ENCODE measurements at places on chromosomes 1 and 21. TPM values are rescaled to one million over a fixed set of nuclear protein-coding genes. Genes with fewer than 3 reads are reported as not detected.

- DNase-seq = no peak
These were observed 85.8 kb upstream of the TMPRSS2 start for GRCh38 chr21:41593760-41594138.

- DNase-seq = no peak
These were observed 7.6 kb upstream of the EIF4G3 start for GRCh38 chr1:21184276-21184675.

KRTAP19-3 gene
- total RNA-seq = not detected

DNA sequence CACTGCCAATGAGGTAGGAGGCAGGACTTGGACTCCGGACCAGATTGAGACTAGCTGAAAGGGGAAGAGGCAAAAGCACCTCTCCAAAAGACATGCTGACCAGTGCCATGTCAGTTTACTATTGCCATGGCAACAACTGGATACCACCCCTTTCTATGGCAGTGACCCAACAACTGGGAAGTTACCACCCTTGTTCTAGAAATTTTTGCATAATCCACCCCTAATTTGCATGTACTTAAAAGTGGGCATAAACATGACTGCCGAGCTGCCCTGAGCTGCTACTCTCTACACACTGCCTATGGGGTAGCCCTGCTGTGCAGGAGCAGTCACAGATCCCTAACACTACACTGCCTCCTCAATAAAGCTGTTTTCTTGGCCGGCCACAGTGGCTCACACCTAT lies 19.0 kb upstream of the SLC6A9 start:
- DNase-seq = no peak

TMCC2 gene
- total RNA-seq = 4.1 TPM

GRCh38 chr1:185360714-185361113 lies 43.7 kb upstream of the IVNS1ABP start:
- DNase-seq = no peak

- no peak for DNase-seq
These were observed 28.8 kb downstream of the TOR1AIP1 start for GRCh38 chr1:179910934-179911333.

TEDDM1 gene
- not detected for total RNA-seq

- DNase-seq = no peak
These were observed 12.8 kb downstream of the PPFIA4 start for GRCh38 chr1:203038891-203039608.

GRCh38 chr1:154493276-154493675 lies 8.7 kb upstream of the TDRD10 start:
- no peak for DNase-seq

GRCh38 chr1:229268505-229268904 lies 2.4 kb upstream of the RAB4A start:
- DNase-seq = peak; percentile 68

DNA sequence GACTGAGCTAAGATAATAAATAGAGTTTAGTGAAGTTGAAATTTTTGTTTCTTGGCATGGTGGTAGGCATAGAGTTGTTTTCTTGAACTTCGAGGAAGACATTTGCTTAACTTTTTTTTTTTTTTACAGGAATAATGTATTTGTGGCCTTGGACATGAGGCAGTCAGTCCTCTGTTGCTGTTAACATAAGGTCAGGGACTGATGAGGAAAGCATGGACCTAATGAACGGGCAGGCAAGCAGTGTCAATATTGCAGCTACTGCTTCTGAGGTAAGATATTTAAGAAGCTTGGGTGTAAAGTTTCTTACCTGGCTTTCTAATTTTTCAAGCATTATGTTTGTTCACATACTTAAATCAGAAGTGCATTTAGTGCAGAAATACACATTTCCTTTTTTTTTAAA lies 51.5 kb downstream of the RALGPS2 start:
- no peak for DNase-seq

DNA sequence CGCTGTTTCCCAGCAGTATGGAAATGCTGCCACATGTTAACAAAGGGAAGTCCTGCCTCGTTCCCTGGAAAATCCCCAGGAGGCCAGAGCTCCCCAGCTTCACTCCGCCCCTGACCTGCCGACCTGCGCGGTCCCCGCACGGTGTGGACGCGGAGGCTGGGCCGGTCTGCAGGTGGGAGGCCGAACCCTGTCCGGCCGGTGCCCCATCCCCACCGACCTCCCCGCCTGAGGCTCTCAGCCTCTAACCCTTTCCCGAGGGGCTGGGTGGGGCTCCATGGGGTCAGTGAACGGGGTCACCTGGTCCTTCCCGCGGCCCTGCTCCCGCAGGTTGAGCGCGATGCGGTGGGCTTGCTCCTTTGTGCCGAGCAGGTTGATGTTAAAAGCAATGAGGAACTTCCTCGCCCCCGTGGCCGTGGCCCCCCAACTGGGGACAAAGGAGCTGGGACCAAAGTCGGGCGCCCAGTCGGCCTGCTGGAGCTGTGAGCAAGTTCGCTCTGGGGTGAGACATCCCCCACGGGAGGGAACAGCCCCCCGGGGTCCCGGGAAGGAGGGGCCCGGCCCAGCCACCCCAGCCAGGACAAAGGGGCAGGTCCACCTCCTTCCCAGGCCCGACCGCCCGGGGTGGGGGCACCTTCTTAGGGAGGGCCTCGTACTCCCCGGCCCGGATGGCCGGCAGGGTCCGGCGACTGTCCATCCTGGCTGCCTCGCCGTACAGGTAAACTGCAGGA lies 4.0 kb downstream of the FTCD start:
- no peak for DNase-seq

C1orf53 gene
- 5.4 TPM for total RNA-seq

DNA sequence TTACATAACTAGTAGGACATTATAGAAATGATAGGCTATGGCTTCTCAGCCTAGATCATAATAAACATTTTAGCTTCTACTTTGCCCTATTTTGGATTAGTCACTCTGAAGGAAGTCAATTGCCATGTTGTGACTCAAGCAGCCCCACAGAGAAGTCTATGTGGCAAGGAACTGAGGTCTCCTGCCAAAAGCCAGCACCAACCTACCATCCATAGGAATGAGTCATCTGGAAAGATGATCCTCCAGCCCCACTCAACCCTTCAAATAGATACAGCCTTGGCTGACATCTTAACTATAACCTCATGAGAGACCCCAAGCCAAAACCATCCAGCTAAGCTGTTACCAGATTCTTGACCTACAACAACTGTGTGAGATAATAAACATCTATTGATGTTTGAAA lies 76.3 kb upstream of the BEND5 start:
- no peak for DNase-seq

PSEN2 gene
- 56.9 TPM for total RNA-seq

PLA2G2A gene
- total RNA-seq = 29.9 TPM

- DNase-seq = no peak
These were observed at the start of gene SLC2A5 for GRCh38 chr1:9069326-9070100. TSS of gene SLC2A5 (minus strand) at chr1:9069635. CDS start at chr1:9069536, 99 bp downstream.

DNA sequence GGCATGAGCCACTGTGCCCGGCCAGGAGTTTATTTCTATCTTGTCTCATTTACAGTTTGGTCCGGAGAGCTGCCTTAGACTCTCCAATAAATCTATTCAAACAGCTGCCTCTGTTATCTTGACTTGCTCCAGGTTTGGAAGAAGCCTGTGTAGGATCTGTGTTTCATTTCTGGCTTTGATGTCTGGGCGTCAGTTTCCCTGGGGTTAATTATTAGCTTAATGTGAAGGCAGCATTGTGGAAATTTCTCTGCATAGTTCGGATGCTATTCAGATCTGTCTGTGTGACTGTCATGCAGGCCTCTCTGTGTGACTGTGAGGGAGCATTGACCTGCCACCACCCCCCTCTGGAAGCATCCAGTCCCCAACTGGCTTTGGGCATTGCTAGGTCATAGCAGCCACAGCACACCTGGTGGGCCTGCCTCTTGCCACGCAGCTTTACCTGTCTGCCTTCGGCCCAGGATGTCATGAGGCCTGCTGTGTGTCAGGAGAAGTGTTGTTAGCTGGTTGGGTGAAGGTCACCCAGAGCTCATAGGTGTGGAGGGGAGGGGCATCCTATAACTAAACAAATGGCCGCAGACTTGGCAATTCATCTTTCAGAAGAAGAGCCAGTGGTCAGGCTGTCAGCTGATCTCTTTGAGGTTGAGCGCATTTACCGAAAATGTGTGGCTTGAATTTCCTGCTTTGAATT lies 9.8 kb downstream of the IFNGR2 start:
- DNase-seq = no peak

DNA sequence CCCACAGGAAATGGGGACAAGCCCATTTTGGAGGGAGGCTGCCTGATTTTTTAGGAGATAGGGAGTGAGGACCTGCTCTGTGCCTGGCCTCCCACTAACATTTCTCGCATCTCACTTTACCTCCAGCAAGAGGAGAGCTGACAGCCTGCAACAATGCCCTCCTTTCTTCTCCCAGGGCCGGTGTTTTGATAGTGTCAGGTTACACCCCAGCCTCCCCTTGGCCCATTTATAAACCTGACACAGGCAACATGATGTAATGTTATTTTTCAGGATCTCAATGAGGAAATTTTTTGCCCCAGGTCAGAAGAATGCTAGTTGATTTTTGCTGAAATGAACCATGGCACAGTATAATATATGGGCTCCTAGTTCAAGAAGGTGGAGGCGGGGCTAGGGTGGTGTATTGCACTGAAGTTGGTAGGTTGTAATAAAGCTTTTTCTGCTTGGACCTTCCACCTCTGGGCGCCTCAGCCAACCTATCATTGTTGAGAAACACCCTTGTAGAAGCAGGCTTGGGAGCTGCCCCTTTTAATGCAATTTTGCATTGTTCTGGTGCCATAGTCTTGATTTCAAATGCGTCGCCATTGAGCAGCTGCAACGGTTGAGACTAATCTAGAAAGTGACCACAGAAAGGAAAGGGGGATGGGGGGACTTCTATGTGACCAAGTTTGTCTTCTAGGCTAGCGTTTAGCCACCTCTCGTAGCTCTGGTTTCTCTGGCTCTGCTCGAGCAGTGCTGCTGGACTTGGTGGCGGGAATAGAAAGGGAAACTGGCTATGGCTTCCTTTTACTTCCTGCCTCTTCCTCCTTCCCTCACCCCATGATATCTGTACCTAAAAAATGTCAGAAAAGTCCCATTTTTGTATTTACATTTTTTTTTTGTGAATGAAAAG lies 53.0 kb downstream of the PBX1 start:
- no peak for DNase-seq

- no peak for DNase-seq
These were observed 59.5 kb downstream of the CNIH3 start for GRCh38 chr1:224675590-224675989.

MROH7 gene
- total RNA-seq = 11.6 TPM

PTCH2 gene
- 0.97 TPM for total RNA-seq

GRCh38 chr21:46287541-46287940 lies 1.4 kb downstream of the YBEY start:
- no peak for DNase-seq

DNA sequence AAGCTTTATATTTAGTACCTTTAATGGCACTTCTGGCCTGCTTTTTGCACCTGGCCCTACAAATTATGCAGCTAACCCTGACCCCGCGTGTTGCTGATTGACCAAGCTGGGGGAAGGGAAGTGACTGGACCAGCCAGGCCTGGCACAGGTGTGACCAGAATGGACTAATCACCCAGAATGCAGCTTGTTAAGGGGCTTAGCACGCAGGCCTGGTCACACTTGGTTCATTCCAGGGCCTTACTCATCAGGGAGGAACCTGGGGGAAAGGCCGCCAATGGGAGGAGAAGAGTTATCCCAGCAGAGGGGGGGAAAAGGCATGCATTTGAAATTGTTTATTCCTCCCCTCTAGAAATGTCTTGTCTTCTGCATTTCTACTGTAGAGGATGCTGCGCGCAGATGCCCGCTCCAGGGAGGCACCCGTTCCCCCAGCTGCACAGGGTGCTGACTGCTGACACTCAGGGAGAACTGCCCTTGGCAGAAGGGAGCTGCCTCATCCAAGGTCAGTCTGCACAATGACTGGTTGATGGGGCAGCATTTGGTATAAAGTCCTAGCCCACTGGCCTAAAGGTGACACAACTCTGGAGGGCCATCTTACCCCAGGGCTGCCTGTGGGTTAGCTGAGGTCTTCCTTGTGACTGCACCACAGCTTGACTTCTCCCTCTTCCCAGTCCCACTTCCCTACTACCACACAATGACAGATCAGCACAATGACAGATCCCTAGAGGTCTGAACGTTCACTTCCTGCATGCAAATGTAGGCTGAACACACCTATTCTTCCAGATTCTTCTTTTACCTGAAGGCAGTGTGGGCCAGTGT lies 29.0 kb downstream of the DHCR24 start:
- DNase-seq = no peak

- no peak for DNase-seq
These were observed 92.2 kb upstream of the ZBTB40 start for GRCh38 chr1:22359427-22359826.

FMO2 gene
- total RNA-seq = 69.4 TPM

DNA sequence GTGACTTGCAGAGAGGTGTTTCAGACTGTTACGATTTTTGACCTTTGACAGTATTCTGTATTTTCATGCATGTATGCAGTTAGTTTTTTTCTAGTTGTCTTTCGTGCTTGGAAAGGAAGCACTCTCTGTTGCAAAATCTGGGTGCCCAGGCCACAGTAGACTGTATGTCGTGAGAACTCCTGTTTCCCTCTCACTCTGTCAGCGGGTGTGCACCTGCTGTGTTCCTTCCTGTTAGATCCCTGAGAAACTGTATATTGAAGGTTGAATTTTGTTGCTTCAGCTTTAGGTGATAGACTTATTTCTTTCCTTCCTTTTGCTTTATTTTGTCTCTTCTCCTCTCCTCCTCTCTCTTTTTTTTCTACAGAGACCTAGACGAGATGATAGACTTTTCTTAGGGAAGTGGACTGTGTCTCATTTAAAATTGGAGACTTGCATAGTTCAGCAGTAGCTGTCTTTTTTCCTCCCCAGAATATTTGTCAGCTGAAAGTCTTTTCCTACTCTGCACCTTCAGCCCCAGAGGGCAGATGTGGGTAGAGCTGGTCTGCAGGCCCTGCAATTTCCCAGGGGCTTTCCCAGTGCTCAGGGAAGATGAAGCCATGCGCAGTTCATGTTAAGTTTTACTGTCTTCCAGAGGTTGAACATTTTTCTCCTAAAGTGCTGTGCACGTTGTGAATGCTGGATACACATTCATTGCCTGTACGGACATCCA lies 1.4 kb downstream of the TRAPPC10 start:
- no peak for DNase-seq

GRCh38 chr1:180974236-180974635 lies 48.4 kb downstream of the STX6 start:
- DNase-seq = no peak
